ENCODE measurements at places on chromosomes 1 and 21.

DNA sequence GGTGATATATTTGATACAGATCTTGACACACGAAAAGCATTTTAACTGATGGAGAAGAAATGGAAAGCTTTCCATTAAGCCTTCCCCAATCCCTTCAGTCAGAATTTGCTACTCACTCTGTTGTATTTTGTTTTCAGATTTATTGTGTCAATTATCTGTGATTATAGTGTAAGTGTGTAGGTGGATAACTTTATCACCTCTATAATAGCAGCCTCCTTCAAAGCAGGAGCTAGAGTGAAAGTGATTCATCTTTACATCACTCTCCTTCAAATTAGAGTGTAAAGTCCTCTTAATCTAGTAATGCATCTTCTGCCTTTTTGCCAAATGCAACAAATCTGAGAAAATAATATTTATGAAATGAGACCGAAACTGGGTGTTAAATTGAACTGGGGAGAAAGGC is 459.7 kb upstream of the ZP4 start:
- DNase-seq, result no peak

DNA sequence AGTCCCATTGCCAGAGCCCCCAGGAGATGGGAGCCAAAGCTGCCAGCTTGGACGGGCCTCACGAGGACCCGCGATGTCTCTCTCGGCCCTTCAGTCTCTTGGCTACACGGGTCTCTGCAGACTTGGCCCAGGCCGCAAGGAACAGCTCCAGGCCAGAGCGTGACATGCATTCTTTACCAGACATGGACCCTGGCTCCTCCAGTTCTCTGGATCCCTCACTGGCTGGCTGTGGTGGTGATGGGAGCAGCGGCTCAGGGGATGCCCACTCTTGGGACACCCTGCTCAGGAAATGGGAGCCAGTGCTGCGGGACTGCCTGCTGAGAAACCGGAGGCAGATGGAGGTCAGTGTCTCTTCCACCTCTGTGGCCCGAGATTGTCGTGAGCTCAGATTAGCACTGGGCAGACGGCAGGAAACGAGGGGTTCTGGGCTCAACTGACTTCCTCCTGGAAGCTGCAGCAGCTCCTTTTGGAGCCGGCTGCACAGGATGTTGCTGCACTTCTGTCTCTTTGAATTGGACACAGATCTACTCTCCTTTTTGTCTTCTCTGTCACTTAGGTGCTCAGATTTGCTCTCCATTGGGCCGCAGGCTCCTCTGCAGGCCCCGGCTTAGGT is 68.0 kb downstream of the DISC1 start:
- DNase-seq, result no peak

- DNase-seq, result no peak
Observed at GRCh38 chr1:171431994-171432393, 53.3 kb upstream of the PRRC2C start.

GRCh38 chr1:153359241-153359640 is 1.6 kb downstream of the S100A9 start:
- DNase-seq, result no peak

DNA sequence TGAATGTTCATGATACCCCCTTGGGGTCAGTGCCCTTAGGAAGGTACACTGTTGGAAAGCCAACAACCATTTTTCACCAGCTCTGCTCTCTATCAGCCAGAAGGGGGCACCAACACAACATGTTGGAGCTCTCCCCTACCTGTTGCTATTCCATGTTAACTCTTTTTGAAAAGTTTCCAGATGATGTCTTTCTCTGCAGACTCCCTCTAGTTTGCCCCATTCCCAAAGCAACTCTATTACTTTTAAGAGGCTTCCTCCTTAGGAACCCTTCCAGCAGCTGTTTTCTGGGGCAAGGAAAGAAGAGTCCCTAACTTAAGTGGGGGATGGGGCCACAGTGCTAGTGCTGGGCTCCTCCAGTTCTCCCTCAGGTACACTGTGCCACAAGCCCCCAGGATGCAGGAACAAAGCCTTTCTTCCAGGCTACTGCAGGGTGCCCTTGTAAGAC is 22.9 kb upstream of the NDC1 start:
- DNase-seq, result peak; percentile 74

DNA sequence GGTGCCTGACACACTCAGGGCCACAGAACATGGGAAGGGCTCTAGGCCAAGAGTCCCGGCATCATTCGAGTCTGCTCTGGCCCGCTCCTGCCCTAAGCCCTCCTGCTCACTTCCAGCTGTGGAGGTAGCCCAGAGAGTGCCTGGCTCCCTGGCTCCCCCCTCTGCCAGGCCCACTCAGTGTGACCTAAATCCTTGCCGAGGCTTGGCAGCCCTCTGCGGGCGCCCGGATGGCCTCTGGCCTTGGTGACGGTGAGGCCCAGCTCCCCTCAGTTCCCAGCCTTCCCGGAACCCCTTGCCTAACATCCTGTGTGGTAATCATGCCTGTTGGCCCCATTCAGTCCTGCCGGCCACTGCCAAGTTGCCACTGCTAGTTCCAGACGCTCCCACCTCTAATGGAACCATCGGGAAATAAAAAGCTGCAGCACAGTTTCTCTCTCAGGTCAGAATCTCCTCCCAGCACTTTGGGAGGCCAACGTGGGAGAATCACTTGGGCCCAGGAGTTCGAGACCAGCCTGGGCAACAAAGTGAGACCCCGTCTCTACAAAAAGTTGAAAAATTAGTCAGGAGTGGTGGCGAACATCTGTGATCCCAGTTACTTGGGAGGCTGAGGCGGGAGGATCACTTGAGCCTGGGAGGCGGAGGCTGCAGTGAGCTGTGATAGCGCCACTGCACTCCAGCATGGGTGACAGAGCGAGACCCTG is 1.2 kb upstream of the H6PD start:
- no peak for DNase-seq

DNA sequence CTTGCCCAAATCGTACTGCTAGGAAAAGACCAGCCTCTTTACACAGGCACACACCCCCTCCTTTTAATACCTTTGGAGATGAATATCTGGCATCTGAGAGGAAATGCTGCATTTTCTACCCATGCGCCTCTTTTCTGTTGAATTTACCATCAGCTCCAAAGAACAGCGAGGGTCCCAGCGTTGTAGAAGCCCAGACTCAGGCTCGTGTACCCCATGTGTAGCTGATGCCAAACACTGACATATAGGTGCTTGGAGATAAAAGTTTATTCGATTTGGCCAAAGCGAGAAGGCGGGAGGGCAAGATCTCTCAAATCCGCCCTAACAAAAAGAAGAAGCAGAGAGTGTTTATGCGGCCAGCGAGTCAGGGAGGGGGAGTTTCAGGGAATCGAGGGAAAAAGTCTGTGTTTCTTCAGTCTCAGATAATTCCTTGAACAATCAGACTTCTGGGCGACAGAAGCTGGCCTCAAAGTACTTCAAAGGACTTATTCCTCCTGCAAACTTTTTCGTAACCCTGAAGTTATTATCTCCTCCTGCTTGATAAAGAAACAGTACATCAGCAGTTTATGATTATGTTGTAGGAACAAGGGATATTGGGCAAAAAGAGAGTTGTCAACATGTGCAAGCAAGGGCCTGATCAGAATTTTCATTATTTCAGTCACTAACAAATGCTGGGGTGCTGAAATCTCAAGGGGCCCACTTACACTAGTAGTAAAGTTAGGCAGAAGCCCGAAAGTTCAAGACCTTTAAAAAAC is 642 bp upstream of the CREG1 start:
- peak; percentile 84 for DNase-seq

DNA sequence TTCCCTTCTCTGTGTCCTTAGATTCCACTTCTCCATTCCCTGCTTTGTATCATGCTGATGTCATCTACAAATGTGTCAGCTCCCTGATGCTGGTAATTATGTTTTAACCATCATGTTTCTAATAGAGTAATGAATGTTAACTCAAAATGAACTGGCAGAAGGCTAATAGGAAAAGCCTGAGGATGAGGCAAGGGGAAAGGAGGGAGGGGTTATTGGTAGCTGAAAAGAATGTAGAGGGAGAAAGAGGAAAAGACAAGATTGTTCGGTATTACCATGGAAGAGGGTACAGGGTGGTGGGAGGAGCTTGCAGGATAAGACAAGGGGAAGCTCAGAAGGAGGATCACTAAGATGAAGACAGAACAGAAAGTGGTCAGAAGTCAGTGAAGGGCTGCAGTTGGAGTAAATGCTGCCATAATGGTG is 150.9 kb downstream of the ZC3H11B start:
- no peak for DNase-seq

GRCh38 chr21:33831962-33832659 is 83.5 kb downstream of the ATP5PO start:
- no peak for DNase-seq

GRCh38 chr21:37580666-37581065 is 214.1 kb downstream of the DYRK1A start:
- DNase-seq, result no peak

DNA sequence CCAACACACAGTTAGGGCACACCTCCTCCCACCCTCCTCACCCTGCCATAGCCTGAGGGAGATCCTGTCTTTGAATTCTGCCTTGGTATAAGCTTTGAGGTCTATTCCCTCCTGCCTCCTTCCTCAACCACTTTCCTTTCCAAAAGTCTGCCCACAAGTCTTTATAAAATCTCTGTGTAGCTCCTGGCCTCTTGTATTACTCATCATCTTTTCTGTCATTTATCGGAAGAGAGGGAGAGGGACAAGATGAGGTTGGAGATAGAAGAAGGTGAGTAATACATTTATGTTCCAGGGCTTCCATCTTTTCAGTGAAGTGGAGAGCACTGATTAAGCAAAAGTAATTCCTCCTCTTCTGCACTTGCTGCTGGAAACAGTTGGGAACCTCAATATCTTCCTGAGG is 30.5 kb upstream of the EFCAB14 start:
- no peak for DNase-seq

GRCh38 chr1:6960860-6961259 is 175.6 kb downstream of the CAMTA1 start:
- no peak for DNase-seq

- peak; percentile 97 for DNase-seq
Observed at GRCh38 chr1:11802973-11803885, 2.5 kb downstream of the MTHFR start.

GRCh38 chr1:156151093-156151688 is 2.2 kb upstream of the SEMA4A start:
- no peak for DNase-seq
